Kidney (tissue), 22 donors: ENCODE measurements at places on chromosomes 13 and 19. TPM values are rescaled to one million over a fixed set of nuclear protein-coding genes. Genes with fewer than 3 reads are reported as not detected.

Gene RUBCNL
- polyA plus RNA-seq = 0.54 TPM

Gene EDNRB
- 14.0 TPM for polyA plus RNA-seq

Gene SIGLEC10
- polyA plus RNA-seq = 0.34 TPM

Gene ZNF382
- polyA plus RNA-seq = 1.8 TPM

Gene EXOSC5
- 15.5 TPM for polyA plus RNA-seq
